ENCODE measurements at places on chromosomes 4 and X.

DNA sequence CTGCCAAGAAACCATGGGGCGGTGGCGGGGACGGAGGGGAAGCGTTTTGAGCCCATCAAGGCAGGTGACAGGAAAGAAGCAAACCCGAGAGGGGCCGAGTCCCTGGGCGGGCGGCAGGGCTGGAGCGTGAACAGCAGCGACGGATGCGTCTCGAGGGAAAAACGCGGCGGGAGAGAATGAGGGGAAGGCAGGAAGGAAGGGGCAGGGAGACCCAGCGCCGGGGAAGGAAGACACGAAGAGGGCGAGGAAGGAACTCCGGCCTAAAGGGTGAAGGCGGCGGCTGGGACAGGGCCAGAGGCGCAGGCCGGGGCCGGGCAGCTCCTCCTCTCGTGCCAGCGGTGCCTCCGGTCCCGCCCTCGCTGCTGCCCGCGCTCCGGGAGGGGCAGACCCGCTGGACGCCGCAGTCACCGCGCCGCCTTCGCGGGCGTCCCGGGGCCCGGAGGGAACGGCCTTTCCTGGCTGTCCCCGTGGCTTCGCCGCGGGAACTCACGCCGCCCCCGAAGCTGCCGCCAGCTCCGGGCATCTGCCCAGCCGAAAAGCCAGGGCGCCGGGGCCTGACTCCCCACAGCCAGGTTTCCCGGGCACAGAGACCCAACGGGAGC is 751 bp upstream of the RGS12 start:
- no peak for DNase-seq

- DNase-seq, result no peak
Observed at GRCh38 chr4:83582289-83582785, 46.4 kb downstream of the GPAT3 start.

GRCh38 chrX:155767051-155767875 is 113.9 kb upstream of the VAMP7 start:
- no peak for DNase-seq

DNA sequence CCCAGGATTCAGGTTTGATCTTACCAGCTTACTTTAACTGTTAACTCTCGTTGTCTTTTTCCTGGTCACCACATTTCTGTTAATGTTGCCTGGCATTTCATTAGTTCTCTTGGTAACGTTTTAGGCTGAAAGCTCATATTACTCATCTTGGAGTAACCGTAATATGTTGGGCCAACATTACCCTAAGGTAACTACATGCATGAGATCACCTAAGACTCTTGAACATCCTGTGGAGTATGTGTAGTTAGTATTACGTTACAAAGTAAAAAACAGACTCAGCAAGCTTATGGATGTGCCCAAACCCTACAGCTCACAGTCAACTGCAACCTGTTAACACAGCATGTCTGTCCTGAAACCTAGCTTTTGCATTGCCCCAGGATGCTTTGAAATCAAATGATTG is 203.3 kb upstream of the HS3ST1 start:
- DNase-seq, result no peak

DNA sequence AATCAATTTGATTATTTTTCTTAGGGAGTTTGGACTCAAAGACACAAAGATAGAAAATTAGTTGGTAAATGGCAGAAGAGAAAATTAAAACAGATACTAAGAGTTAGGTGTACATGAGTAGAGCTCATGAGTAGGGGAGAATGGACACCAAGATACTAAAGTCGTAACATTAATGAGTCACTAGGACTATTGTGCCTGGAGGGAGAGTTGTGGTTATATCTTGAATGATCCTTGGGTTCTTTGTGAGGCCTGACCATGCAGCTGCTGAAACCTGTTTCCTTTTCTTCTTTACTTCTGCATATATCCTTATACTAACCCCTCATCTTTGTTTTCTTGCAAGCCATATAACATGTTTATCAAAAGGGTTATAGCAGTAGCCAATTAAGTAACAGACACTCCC is 532.8 kb downstream of the RPA4 start:
- no peak for DNase-seq

GRCh38 chr4:165458471-165458870 is 79.7 kb downstream of the CPE start:
- no peak for DNase-seq

GRCh38 chr4:7947927-7948326 is 8.3 kb upstream of the AFAP1 start:
- no peak for DNase-seq

- DNase-seq, result no peak
Observed at GRCh38 chr4:147192679-147193078, 247.0 kb upstream of the TTC29 start.

- no peak for DNase-seq
Observed at GRCh38 chrX:72027024-72027913, 104.4 kb downstream of the RTL5 start.

- no peak for DNase-seq
Observed at GRCh38 chr4:8560265-8561047, 19.7 kb upstream of the GPR78 start.

DNA sequence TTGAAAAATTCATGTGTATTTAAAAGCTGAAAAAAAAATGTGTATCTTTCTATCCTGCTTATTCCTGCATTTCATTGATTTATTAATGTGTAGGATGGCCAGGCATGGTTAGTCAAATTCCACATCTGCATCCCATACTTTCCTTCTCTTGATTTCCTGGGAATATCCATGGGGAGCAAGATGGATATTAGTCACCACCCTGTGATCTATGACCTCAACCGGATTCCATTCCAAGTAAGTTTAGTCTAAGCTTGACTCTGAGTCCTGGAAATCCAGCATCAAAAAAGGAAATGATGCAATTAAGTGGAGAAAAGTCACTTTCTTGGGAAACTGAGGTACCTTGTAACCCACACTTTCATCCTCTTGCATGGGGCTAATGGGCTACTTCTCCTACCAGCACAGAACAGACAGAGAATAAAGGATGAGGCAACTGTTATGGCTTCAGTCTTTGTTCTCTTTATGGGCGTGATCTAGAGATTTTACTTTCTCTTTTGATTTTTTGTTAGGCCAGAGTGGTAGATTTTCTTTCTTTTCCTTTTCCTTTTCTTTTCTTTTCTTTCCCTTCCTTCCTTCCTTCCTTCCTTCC is 17.1 kb upstream of the BEX4 start:
- DNase-seq, result no peak

GRCh38 chr4:158933236-158933635 is 164.4 kb downstream of the FNIP2 start:
- DNase-seq, result no peak

DNA sequence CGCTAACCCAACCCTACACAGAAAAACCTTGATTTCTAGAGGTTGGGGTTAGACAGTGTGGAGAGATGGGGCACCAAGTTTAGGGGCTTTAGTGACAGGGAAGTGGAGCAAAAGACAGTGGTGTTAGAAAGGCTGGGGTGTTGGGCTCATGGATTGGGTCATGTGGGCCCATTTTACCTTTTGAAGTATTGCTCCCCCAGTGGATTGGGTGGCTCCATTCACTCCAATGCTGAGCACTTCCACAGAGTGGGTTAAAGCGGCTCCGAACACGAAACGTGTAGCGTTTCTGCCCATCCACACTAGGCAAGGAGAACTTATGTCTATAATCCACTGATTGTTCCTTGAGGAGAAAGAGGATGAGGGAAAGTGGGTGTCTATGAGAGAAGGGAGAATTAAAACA is 2.3 kb downstream of the IL2RG start:
- no peak for DNase-seq

GRCh38 chrX:70066646-70067045 is 4.4 kb downstream of the OTUD6A start:
- no peak for DNase-seq

DNA sequence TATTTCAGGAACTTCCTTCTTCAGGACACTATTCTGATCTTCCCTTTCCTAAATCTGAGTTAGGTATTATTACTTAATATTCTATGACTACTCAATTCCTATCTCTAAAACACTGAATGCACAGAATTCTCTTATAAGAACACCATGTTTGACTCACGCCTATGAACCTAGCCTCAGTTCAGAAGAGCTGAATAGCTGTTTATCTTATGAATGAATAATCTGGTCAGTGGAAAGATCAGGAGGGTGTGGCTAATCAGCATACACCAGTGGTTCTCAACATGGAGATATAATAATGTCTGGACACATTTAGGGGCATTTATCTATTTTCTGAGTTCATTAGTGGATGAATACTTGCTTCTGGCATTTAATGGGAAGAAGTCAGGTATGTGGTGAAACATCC is 24.2 kb downstream of the EPHA5 start:
- no peak for DNase-seq

DNA sequence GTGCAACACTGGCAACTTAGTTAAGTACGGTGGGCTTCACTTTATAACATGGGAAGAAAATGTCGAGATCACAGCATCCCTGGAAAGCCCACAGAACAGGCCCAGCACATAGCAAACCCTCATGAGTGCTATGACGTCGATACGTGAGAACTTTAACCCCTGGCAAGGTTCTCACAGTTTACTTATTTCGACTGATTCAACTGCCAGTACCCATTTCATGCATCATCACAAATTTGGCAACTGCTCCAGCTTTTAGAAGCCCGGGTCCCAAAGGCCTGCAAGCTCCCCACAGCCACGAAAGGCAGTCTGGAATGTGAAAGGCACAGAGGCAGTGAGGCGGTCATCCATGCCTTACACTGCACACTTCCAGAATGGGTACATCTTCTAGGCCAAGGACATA is 41.2 kb downstream of the RELL1 start:
- no peak for DNase-seq

DNA sequence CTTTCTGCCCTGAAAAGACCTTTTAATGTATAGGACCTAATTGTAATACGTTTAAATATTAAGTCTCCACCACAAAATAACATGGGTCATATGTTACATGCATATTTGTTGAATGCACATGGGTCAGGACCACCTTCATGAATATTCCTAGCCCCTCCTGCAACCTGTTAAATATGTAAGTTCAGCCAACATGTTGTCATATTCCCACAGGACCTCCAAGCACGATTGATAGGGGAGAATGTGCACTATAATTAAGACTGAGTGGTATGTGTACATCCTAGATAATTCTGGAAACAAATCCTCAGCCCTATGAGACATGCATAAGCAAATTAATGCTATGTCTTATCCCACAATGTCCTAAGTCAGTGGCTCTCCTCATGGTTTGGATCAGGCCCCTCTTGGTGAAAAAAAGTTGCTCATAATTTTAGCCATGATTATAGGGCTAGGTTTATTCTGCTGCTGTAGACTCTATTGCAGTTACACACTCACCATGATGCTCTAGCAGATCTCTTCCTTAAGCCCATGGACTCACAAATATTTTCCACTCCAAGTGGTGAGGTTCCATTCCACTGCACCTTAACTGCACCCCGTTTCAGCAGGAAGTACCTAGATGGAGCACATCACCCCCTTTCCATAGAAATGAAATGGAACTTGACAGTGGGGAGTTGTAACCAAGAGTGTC is 10.2 kb downstream of the TIGD2 start:
- no peak for DNase-seq

GRCh38 chrX:106356580-106356979 is 188.5 kb downstream of the PWWP3B start:
- DNase-seq, result no peak

DNA sequence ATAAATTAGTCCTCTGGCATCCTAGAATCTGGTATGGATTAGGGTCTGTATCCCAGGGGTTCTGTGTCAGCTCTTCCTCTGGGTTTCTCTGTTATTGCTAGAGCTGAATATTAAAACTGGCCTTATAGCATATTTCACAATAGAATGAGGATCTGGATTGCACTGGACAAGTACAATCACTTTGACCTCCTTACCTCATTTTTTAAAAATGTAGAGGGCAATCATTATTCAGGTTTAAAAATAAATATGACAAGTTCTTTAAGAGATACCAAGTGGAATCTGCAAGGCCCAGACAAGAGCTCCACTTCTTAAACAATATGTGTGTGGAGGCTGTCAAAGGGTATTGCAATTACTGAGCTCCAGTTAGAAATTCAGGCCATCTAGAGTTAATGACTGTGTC is 1.4 kb downstream of the PALLD start:
- DNase-seq, result no peak

- DNase-seq, result no peak
Observed at GRCh38 chr4:7358100-7358735, 76.5 kb downstream of the PSAPL1 start.

- no peak for DNase-seq
Observed at GRCh38 chrX:49880668-49881067, 1.4 kb downstream of the USP27X start.

- DNase-seq, result no peak
Observed at GRCh38 chr4:154606728-154607723, 5.4 kb downstream of the FGG start.

- no peak for DNase-seq
Observed at GRCh38 chr4:158929939-158930638, 161.3 kb downstream of the FNIP2 start.

Measured in stimulated activated CD8-positive, alpha-beta memory T cell treated with anti-CD3 and anti-CD28 coated beads, Interleukin-7, amount 100 ng/mL, for 1 hour (primary cell).